ENCODE measurements at places on chromosomes 7 and 10. TPM values are rescaled to one million over a fixed set of nuclear protein-coding genes. Genes with fewer than 3 reads are reported as not detected.

DNA sequence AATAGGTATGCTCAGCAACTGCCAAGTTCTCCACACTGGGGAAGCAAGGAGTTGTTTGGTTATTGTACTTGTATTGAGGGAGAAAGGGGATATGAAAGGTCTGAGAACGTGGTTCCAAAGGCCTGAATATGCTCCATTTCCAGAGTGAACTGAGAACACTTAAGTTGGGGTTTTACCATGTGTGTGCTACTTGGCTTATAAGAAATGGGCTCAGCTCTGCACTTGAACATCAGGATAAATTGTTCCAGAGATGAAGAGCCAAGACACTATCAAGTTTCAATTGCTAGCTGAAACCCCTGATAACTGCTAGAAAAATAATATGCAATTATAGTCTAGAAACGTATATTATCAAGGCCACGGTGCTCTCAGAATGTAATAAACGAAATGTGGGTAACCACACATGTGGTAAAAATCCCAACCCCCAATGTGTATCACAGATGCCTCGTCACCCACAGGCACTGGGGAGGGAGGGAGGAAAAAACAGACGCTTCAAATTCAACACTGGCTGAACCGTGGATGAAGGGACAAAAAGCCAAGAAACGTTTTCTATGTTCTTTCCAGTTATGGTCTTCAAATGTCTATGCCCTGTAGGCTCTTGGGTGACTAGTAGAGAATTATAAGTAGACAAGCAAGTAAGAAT lies 16.3 kb downstream of the ELMO1 start:
- DNase-seq = no peak

- DNase-seq = no peak
Measured at GRCh38 chr10:34743814-34744213, 71.3 kb downstream of the PARD3 start.

Gene SPDYE2B
- polyA plus RNA-seq = 1.2 TPM

GRCh38 chr10:80356989-80357850 lies 639 bp downstream of the DYDC2 start:
- peak; percentile 20 for DNase-seq

- no peak for DNase-seq
Measured at GRCh38 chr7:67918158-67918557, 921.5 kb downstream of the TYW1 start.

Measured in right lung (tissue), 10 donors.